Fibroblast of skin of right quadriceps (primary cell): ENCODE measurements at places on chromosomes 3 and 15.

GRCh38 chr3:134279466-134279865, 28.8 kb upstream of the RYK start:
- DNase-seq: peak; percentile 28

- no peak for DNase-seq
These were observed 83.5 kb upstream of the PRR20G start for GRCh38 chr3:127371334-127371733.

DNA sequence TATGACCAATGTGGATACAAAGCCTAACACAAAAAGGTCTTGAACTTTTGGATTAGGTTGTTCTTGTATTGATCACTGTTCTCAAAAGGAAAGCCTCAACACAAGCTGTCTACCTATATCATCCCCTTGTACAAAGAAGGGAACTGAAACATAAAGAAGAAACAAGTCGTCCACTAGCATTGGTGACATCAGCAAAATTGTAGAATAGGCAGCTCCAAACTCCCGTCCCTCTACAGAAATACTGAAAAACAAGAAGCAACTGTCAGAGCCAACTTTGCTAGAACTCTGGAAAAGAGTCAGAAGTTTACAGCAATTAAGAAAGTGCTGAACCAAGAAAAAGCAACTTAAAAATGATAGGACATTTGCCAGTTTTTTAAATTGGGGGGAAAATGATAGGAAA, 7.5 kb upstream of the NR1I2 start:
- no peak for DNase-seq

DNA sequence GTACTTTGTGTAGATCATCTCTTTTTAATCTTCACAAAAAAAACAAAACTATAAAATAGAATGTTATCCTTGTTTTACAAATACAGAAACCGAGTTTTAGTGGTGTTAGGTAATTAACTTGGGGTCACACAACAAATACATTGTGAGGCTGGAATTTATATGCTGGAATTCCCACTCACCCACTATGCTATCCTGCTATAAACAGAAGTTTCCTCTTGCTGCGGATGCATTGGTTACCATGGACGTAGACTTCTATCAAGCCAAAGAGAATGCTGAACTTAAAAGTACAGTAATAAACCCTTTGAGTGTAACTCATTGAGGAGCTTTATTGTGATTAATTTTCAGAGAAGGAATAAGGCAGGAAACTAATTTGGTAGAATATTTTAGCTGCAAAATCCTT, 9.2 kb downstream of the SNAP23 start:
- no peak for DNase-seq

GRCh38 chr3:150080058-150080730, 109.5 kb upstream of the PFN2 start:
- DNase-seq: no peak

GRCh38 chr15:71691458-71692417, 118.6 kb upstream of the NR2E3 start:
- peak; percentile 84 for DNase-seq

DNA sequence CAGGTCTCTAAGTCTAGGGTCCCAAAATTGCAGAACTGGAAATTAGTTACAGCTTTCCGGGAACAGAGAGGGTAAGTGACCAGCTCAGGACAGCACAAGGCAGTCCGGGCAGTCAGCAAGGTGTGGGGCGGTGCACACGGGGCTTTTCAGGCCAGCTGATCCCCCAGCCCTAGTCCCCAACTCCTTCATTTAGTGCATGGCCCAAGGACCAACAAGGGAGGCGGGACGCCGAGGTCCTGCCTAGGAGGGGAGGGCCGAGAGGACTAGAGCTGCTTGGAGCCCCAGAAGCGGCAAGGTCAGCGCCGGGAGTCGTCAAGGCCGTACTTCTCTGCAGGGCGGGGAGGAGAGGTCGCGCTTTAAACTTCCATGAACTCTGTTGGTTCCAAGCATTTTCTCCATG, 2.0 kb upstream of the PDE8A start:
- no peak for DNase-seq

- DNase-seq: peak; percentile 2
These were observed 204.6 kb downstream of the ZIC1 start for GRCh38 chr3:147613725-147614124.

DNA sequence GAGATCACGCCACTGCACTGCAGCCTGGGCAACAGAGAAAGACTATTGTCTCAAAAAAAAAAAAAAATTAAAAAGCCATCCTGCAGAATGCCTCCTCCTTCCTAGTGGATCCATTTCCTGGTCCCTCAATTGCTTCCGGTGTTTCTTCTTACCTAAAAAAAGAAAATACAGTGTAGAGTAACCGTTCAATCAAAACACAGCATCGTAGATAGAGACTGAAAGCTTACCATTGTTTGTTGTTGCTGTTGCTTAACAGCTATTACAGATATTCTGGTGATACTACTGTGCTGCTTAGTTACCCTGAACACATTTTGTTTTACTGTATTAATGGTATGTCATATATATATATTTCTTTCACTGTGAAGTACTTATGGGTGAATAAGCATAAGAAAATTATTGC, 105.5 kb upstream of the LRRFIP2 start:
- no peak for DNase-seq

- no peak for DNase-seq
These were observed 34.2 kb downstream of the EEFSEC start for GRCh38 chr3:128187495-128187894.

GRCh38 chr3:57068437-57069089, 8.1 kb downstream of the SPATA12 start:
- DNase-seq: peak; percentile 89

DNA sequence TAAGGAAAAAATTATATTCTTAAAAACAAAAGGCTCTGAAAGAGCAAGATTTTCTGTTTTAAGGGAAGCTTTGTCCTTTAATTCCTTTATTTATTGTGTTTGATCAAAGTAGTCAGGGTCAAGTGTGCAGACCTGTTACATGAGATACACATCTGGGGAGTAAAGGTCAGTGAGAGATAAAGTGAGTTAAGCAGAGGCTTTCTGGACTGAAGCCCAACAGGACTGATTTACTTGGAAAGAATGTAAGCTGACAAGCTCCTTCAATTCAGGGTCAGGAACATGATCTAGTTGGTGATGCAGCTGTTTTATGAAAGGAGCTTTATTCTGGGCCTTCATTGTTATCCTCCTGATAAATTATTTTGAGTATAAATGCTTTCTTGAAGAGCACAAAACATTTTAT, 20.7 kb upstream of the OTOL1 start:
- no peak for DNase-seq

DNA sequence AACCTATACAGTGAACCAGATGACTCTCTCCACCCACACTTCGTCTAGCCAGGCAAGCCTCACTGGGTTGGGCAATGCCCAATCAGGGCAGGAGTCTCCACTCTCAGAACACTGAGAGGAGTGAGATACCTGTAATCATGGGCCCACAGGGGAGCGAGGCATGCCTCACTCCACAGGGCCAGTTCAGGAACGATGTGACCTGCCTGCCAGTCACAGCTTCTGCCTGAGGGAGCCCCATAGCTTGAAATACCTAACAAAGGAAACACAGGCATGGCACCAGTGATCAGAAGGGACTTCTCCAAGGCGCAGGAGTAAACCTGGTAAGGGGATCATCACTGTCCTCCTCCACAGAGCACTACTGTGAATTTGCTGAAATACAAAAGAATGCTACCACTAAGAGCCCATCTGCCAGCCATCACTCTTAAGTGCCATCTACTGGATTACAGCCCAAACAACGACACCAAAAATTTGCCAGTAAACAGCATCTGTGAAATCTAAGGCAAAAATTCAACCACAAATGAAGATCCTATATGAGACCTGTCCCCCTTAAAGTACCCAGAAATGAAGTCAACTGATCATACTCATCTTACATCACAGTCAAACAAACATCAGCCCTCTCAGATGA, 689.9 kb upstream of the SEMA6D start:
- no peak for DNase-seq

DNA sequence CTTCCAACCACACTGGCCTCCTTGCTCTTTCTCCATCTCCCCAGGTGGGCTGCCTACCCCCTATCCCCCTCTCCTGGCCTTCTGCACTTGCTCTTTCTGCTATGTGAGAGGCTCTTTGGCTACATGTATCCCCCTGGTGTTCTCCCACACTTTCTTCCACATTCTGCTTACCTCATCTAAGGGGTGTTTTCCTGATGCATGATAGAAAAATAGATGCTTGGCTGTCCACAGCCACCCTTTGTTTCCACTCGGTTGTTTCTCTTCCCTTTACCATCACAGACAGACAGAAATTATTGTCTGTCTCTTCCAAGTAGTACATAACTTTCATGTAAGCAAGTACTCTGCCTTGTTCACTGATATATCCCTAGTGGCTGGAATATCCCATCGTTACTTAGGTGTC, 39.2 kb downstream of the MCTP2 start:
- no peak for DNase-seq

GRCh38 chr3:27789420-27789819, 67.3 kb upstream of the EOMES start:
- no peak for DNase-seq

- DNase-seq: peak; percentile 84
These were observed 40.0 kb downstream of the PTPN23 start for GRCh38 chr3:47420511-47421484.

- DNase-seq: peak; percentile 11
These were observed 1.3 kb upstream of the TP63 start for GRCh38 chr3:189629803-189630455.

DNA sequence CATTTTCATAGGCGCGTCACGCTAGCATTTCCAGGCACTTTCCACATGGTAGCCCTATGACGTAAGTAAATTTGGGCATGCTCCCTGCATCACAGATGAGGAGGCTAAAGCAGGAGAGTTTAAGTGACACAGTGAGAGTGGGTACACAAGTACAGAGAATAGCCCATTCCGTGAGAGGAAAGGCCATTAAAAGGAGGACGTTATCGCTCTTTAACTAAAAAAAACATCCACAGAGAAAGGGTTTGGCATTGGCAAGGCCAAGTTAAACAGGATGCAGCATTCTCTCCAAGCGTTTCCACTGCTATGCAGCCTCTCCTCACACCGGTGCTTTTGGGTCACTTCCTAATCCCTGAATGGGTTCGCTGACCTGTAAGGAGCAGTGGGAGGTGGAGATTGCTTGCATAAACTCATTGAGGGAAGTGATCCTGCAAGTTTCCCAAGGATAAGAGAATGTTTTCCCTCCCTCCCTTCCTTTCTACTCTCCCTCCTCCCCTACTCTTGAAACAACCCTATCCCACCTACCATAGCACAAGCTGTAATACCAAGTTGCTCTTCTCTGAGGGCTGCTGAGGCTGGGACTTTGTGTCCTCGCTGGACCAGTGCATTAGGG, 147.7 kb downstream of the VGLL4 start:
- no peak for DNase-seq

GRCh38 chr15:42264795-42265194, 8.2 kb upstream of the GANC start:
- peak; percentile 58 for DNase-seq
